Urothelium cell line (cell line): ENCODE measurements at places on chromosomes 2 and 18.
A peak's percentile ranks its signal among the peaks of the same experiment; 100 is the strongest.

GRCh38 chr18:59155153-59155552 is 15.5 kb downstream of the SEC11C start:
- DNase-seq = no peak

DNA sequence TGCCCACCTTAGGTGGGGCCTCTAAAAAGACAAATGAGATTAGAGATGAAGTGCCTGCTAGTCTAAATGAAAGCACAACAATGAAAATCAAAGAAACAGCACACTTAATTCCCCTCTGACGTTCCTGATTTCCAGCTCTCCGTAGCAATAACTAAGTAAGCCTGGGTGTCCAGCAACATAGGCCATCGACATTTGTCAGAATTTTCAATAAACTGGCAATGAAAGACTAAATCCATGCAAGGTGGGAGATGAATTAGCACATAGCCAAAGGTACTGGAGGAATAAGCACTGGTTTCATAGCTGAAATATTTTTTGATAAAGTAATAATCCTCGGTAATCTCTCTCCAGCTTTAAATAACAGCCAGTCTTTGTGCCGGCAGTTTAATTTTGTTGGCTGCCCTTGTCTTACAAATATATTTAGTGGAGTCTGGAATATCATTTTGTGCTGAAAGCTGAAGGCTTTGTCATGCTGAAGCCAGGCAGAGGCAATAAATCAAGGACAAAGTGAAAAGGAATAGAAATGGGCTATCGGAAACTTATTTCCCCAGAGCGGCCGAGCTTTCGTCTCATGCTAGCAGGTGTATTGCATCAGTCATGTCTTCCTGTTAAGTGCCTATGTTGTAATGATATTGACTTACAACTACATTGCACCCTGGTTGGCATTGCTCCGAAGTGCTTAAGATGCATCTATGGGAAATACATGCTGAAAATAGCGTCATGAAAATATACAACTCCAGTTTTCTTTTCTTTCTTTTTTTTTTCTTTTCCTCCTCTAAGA is 790.1 kb downstream of the CNTNAP5 start:
- no peak for DNase-seq

- DNase-seq = peak; percentile 84
Measured at GRCh38 chr2:223563462-223563861, 38.7 kb downstream of the SCG2 start.

GRCh38 chr2:24046599-24046929 is 627 bp downstream of the WDCP start:
- no peak for DNase-seq

GRCh38 chr2:123770996-123771720 is 253.9 kb upstream of the CNTNAP5 start:
- DNase-seq = no peak

DNA sequence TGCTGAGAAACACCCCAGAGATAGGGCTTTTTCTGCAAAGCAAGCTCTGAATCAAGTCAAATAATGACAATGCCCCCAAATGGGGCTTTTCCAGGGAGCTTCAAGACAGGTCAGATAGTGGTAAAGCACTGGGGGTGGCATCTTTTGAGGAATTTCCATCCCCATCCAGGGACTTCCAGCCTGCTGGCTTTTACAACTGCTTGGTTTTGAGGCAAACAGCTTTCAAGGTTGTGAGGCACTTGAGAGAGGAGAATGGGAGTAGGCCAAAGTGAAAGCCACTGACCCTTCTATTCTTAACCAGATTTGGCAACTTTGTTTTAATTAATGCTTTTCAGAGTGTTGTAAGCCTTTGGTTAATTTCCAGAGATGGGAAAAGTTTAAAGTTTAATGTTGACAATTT is 762.0 kb upstream of the POU3F3 start:
- no peak for DNase-seq

- peak; percentile 26 for DNase-seq
Measured at GRCh38 chr18:66993492-66993891, 389.6 kb upstream of the CDH19 start.

- no peak for DNase-seq
Measured at GRCh38 chr2:205957452-205958154, 128.4 kb downstream of the INO80D start.

DNA sequence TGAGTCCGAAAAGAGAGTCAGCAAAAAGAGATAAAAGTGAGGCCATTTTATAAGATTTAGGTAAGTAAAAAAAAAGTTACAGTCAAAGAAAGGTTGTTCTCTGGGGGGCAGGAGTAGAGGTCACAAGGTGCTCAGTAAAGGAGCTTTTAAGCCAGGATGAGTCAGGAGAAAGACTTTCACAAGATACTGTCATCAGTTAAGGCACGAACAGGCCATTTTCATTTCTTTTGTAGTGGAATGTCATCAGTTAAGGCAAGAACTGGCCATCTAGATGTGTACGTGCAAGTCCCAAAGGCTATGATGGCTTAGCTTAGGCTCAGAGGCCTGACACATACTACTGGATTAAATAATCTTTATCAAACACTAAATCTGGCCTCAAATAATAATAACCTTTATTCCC is 1207.3 kb upstream of the FAM98A start:
- no peak for DNase-seq

DNA sequence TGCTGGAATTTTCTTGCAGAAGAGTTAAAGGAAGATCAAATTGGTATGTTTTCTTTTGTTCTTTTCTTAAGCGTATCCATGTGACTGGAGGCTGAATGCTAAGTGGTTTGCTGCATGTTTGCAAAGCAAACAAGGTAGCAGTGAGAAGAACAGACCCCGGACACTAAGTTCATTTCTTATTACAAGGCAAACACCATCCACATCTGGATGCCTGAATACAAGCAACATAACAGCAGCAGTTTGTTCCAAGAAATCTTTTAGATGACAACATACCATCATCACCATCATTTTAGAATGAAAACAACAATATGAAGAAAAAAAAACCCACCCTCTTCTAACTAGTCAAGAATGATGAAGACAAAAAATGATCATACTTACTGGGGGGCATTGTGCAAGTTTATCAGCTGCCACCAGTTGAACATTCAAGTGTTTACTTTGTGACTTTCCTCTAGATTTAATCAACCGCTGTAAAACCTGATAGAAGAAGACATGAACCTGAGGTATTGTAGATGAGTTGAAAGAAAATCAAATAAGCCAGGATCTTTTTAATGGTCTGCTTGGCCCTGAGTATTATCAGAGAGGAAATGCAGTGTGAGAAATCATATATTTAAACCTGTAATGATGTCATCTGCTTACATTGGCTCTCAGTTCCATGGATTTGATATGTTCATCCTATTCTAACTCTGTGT is 25.0 kb upstream of the ARL5A start:
- no peak for DNase-seq

DNA sequence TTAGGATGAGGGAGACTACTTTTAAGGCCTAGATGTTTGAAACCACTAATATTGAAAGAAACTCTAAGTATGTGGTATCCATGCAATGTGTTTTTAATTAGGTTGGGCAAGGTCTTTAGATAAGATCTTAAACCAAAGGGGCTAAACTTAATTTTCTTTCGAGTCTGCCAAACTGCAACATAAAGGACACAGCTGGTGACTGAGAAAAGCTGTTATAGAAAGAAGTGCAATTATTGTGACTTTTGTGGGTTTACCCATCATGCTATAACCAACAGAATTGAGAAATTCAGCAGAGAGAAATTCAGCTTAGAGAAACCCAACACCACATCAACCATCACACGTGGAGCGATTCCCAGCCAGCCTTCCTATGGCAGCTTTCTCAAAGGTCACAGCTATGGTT is 119.5 kb upstream of the LMAN1 start:
- DNase-seq = no peak

GRCh38 chr2:25250331-25251070 is 82.1 kb upstream of the POMC start:
- DNase-seq = peak; percentile 85

GRCh38 chr2:61443342-61444041 is 27.4 kb downstream of the USP34 start:
- DNase-seq = no peak

- no peak for DNase-seq
Measured at GRCh38 chr18:61975526-61976326, 82.9 kb upstream of the RNF152 start.

GRCh38 chr2:30306522-30306921 is 75.2 kb downstream of the LBH start:
- no peak for DNase-seq

- DNase-seq = peak; percentile 82
Measured at GRCh38 chr2:15177103-15177502, 384.0 kb downstream of the NBAS start.

DNA sequence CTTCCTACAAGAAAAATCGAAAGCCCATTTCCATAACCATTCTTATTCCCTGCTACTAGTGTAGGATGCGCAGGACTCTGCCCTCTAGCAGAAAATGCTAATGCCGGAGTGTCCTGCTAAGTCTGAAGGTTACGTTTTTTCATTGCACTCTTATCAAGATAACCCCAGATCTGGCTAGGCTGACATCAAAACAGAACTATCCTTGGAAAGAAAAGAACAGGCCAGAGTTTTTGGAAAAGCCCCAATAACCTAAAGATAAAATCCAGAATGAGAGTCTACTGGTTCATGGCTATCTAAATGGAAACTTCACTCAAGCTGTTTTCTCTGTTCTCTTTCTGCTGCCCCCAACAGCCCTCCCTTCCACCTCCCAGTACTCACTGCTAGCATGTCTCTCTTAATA is 913 bp downstream of the RNF152 start:
- no peak for DNase-seq

- DNase-seq = no peak
Measured at GRCh38 chr2:222982909-222983265, 69.1 kb upstream of the KCNE4 start.

DNA sequence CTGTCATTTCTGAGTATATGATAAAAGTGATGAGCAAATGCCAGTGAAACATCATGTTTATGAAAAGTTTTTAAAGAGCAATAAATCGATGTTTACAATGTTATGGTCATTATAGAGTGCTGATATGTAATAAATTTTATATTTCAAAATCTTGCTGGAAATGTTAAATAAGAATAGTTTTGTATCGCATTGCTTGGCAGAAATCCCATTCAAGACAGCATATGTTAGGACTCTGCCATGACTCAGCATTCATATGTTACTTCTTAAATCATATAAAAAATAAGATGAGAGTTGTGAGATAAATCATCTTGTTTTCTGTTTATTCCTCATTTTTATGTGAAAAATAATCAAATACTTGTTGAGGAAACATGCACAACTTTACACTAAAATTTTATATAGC is 949.9 kb upstream of the NRXN1 start:
- no peak for DNase-seq

DNA sequence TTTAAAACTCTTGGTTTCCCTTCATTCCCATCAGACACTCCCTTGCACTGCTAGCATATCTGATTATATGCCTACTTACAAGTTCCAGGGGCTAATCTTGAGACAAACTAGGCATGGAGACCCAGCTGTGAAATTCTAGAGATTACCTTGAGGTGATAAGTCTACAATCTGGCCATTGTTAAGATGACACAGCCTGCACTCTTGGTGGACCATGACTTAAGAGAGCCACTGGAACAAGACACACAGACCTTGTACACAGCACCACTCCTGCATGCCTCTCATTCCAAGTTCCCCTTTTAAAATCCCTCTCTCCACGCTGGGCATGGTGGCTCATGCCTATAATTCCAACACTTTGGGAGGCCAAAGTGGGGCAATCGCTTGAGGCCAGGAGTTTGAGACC is 387.2 kb upstream of the DCC start:
- no peak for DNase-seq

DNA sequence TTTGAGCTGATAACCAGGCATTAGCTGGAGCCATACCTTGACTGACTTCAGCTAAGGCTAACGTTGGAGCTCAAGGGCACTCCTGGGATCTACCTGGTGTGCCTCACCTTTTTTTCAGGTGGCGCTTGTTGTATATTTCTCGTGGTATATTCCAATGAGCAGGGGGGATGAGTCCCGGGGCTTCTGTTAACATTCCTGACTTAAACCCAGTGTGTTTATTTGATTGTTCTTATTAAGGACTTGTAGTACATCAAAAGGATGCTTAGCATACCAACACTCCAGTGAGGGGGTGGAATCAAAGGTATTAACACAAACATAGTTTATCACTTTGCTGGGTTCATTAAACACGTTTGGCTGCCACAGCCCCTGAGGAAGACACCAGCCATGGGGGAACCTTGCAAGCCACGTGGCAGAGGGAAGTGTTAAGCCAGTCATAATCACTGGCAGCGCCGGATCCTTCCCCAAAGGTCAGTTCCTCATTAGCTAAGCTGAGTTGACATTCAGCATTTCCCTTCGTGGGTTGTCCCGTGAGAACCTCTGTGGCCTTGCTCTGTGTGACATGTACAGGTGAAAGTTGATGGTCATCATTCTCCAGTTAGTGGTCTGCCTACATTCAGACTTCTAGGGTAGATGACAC is 119.5 kb upstream of the MCFD2 start:
- peak; percentile 29 for DNase-seq

DNA sequence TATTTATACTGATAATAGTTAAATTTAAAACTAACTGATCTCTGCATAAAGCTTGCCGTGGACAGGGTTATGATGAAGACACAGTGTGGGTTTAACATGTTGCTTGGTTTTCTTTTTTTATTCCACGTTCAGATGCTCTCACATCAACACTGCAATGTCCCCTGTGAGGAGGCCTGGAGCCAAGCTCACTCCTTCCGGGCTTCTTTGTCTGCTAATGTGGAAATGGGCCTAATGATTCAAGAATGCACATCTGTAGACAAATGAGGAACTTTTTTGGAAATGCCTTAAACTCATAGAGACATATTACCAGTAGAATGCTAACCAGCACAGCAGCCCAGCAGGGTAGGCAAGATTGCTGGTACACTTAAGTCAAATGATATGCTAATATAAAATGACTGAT is 208.0 kb downstream of the GALR1 start:
- DNase-seq = no peak

- no peak for DNase-seq
Measured at GRCh38 chr18:48889115-48889941, 61.4 kb downstream of the SMAD7 start.

GRCh38 chr2:145860083-145860482 is 1340.2 kb upstream of the ZEB2 start:
- DNase-seq = no peak

DNA sequence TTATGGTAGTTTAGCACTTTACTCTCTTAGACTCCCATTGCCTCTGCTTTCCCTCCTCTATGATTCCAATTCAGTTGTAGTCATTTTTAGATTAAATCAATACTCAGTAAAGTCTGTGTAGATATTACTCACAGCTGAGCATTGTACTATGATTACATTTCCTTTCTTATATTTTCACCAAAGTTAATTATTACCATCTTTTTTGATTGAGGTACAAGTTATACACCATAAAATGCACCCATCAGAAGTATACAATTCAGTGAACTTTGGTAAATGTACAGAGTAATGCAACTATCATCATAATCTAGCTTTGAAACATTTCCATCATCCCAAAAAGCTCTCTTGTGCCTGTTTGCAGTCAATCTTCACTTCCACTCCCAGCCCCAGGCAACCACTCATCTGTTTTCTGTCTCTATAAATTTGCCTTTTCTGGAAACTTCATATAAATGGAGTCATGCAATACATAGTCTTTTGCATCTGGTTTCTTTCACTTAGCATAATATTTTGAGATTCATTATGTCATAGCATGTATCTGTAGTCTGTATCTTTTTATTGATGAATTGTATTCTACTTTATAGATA is 30.2 kb upstream of the ETAA1 start:
- DNase-seq = no peak

- no peak for DNase-seq
Measured at GRCh38 chr18:47175283-47175897, 774 bp downstream of the IER3IP1 start.
